Cerebellum (tissue), 4 donors: ENCODE measurements at places on chromosomes 5 and 9. TPM values are rescaled to one million over a fixed set of nuclear protein-coding genes. Genes with fewer than 3 reads are reported as not detected.

The TMEM245 gene
- 72.0 TPM for total RNA-seq

The NMUR2 gene
- total RNA-seq: not detected

The GRIA1 gene
- 171 TPM for total RNA-seq

DNA sequence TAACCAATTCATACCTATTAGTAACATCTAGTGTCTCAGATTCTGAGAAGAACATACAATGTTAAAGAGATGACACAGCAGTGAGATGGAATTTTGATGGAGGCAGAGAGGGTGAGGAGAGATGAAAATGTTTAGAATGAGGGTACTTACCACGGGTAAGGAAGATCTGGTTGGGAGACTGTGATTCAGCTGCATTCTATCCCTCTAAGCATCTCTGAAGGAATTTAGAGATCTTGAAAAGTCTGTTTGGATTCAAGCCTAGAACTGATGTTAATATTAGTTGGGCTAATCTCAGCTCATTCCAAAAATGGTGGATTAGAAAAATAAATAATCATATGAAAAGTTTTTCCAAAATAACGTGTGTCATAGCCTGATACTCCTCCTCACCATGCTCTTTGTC, 191.5 kb upstream of the CLINT1 start:
- no peak for DNase-seq

DNA sequence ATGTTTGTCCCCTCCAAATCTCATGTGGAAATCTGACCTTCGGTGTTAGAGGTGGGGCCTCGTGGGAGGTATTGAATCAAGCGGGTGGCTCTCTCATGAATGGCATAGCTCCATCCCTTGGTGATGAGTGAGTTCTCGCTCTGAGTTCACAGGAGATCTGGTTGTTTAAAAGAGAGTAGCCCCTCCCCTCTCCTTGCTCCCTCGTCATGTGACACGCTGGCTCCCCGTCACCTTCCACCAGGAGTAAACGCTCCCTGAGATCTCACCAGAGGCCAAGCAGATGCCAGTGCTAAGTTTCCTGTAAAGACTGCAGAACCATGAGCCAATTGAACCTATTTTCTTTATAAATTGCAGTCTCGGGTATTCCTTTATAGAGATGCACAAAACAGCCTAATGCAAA, 74.5 kb downstream of the RASEF start:
- DNase-seq: no peak

DNA sequence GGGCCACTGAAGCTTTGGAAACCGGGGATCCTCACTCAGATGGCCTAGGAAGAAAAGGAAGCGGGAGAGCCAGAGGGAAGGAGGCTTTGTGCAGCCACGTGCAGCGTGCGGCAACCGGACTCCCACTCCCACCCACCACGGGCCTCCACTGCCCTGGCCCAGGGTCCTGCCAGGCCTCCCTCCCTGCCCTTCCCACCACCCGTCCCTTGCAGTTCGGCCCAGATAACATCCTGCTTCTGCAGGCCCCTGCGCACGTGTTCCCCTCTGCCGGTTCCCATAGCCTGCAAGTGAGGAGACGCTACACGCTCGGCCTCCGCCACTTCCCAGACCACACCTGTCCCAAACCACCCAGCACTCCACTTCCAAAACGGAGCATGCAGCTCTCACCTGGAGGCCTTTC, 4.3 kb upstream of the LHX3 start:
- no peak for DNase-seq

- DNase-seq: no peak
Observed at GRCh38 chr9:107874591-107875369, 385.2 kb upstream of the KLF4 start.

DNA sequence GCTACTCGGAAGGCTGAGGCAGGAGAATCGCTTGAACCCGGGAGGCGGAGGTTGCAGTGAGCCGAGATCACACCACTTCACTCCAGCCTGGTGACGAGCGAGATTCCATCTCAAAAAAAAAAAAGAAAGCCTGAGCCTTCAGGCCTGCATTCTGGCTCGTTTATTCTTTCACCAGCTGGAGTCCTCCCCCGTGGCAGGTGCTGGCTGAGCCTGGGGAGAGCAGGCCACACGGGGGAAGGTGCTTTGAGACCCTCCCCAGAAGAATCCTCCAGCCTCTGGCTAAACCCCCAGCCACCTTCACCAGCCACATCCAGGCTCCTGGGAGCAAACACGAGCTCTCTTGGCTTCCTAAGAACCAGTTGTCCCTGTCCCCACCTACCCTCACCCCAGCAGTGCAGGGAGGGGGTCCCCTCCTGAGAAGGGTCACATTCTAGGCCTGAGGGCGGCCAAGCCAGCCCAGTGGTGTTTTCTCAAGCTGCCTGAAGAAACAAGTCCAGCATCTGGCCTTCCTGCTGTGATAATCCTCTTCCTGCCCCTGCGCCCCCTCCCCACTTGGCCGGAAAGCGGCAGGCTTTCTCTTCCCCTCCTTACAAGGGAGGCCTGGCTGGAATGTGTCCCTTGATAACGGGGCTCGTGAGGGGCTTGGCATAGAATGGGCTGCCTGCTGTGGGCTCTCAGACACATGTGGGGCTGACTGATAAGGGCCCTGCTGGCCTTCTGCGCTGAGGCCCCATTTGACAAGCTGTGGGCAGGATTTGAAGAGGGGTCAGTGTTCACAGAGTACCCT, 41.5 kb downstream of the PLPP7 start:
- DNase-seq: no peak

- DNase-seq: peak; percentile 77
Observed at GRCh38 chr9:90900130-90900529, 98.5 kb downstream of the SYK start.

DNA sequence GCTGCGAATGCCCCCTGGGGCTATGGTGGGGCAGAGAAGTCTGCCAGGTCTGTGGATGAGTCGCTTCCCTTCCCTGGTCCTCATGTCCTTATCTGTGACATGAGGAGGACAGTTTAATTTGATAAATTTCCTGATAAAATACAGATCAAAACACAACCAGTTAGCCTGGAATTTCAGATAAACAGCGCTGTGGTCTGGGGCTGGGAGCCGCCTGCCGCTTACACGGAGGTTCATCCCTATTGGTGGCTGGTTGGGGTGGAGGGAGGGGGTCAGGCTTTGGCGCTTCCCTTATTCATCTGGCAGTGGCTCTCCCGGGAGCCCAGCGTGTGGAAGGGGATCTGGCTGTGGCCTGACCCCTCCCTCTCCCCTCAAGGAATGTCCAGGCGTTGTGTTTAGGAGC, 17.9 kb downstream of the CRB2 start:
- no peak for DNase-seq
